ENCODE measurements at places on chromosomes 7 and 10.
A peak's percentile ranks its signal among the peaks of the same experiment; 100 is the strongest.

GRCh38 chr10:80492848-80493521, 38.9 kb downstream of the TSPAN14 start:
- no peak for DNase-seq

DNA sequence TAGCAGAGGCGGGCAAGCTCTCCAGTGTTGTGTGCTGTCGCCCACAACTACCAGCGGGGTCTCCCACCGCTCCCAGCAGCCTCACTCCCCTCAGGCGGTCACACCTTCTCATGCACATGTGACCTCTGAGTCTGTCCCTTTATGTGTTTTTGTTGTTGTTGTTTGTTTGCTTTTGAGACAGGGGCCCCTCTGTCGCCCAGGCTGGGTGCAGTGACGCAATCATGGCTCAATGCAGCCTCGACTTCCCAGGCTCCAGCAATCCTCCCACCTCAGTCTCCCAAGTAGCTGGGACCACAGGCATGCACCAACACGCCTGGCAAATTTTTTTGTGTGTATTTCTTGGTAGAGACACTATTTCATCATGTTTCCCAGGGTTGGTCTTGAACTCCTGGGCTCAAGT, 1.5 kb downstream of the CPSF4 start:
- DNase-seq, result no peak

DNA sequence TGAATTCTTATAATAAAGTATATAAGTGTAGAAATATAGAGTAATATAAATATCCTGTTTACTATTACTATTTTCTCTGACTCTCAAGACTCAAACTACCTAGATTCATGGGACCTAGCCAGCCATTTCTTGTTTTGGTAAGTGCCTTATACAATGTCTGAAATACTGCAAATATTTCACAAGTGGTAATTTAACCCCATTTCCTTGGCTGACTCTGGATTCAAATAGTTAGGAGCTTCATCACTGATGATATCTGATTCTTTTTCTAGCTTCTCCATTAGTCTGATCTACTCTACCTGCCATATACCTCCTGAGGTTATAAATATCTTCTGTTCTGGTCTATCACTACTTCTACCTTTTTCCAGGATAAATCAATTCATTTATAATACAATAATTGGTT, 6.4 kb upstream of the RALA start:
- DNase-seq, result peak; percentile 71

DNA sequence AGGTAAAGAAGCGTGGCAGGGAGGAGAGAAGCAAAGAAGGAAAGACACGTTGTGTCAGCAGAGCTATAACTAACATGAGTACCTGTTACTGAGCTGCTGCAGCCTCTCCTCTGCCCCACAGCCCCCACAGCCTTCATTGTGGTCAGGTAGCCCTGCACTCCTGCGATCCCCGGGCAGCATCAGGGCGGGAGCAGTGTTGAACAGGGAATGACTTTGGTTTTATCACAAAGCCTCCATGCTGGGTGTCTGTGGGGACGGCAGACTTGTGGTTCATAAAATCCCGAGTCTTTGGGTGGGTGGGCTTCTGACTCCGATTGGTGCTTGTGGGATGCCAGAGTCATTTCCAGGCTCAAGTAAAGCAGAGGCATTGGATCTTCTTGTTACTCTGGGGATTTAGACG, 14.8 kb upstream of the PRKAG2 start:
- no peak for DNase-seq

DNA sequence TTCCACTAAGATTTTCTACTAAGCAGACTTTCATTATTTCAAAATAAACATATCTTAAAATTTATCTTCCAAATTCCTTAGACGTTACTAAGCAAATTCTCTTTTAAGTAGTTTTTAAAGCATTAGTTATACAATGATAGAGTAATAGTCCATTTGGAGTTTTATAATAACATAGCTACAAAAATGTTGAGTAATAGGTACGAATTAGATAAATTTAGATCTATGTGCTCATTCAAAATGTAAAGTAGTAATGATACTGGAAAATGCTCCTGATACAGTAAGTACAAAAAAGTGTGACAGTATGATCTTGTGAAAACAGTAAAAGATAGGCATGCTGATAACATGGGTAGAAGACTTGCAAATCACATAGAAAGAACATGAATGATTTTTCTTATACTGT, 4.5 kb downstream of the DMTF1 start:
- peak; percentile 23 for DNase-seq

- DNase-seq, result peak; percentile 79
Observed at GRCh38 chr7:30671793-30672465, 10.3 kb downstream of the CRHR2 start.

GRCh38 chr7:73582664-73583202, 4.4 kb upstream of the TBL2 start:
- DNase-seq, result no peak

DNA sequence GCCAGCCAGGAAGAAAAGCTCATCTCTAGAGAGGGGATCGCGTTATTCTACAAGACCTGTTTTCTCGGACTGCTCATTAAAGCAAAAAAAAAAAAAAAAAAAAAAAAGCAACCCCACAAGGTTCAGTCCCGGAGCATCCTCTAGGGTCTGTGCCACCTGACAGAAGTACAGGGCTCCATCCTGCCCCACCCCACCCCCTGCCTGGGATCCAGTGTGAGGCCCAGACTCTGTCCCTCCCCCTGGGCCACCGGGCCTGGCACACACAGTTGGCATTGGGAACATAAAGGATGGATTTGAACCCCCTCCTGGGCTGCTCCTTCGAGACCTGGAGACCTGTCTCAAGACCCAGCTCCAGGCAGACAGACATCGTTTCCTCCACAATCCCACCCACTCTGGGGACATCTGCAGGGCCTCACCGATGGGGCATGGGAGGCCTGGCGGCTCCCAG, 688 bp downstream of the ORAI2 start:
- no peak for DNase-seq

DNA sequence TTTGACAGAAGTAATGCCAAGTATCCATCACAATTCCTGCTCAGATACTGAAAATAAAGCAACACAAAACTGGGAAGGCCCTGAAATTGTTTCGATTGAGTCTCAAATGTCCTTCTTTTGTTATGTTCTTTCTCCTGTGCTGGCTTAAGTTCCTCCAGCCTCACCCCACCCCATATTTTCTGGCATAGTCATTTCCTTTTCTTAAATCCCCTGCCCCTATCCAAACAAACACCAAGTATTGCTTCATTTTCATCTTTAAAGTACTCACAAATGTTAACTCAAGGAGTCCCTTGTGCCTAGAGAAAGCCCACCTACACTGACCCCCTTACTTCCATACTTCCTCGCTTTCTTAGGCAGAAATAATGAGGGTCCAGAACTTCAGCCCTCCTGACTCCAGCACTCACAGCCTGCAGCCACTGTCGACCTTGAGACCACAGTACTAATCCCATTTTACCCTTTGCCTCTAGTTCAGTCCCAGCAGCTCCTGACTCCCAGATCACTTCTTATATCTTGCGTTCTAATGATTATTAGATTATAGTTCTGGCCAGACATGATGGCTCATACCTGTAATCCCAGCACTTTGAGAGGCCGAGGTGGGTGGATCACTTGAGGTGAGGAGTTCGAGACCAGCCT, 73.2 kb upstream of the ST8SIA6 start:
- peak; percentile 85 for DNase-seq

DNA sequence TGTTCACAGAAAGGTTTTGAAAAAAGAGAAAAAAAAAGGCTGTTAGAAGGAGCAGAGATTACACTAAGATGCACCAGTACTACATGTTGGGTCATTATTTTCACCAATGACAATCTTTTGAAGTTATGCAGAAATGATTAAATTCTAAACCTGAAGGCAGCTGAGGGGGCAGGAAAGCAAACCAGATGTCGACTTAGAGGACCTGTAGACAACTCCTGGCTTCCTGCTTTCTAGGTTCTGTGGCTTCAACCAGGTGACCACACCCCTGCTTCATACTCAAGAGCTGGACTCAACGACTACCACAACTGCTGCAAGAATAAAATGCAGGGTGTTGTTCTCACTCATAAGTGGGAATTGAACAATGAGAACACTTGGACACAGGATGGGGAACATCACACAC, 30.0 kb downstream of the MYOF start:
- no peak for DNase-seq

DNA sequence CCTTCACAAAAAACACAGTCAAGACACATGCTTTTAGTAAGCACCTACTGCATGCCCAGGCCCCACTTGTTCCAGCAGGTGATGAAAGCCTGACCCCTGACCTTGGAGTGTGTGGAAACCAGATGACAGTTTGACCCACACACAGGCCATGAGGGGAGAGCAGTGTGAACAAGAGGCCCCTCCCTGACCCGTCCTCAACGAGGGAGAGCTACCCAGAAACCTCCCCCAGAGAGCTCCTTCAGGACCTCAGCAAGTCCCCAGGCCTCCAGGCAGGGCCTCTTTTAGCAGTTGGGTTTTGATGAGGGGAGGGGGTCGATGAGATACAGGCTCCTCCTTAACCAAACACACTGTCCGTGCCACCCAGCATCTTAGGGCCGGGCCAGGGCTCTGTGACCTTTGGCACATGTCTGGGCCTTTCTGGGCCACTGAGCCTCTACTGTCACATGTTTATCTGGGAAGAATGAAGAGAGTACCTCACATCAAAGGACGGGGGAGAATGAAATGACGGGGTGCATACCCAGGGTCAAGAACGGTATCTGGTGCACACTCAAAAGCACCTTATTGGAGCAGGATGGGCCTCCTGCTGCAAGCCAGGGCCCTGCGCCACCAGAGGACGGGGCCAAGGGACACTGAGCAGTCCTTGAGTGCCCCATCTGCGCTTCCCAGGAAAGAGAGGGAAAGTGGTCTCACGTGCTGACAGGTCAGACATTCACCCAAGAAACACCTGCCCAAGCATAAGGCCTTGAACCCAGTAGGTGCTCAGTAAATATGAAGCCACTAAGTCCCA, 202.6 kb upstream of the ZMIZ1 start:
- DNase-seq, result no peak

All from ELR (cell line).